Fibroblast of skin of right quadriceps (primary cell): ENCODE measurements at places on chromosomes 6 and 20.

GRCh38 chr6:5087389-5087788, 2.2 kb downstream of the PPP1R3G start:
- no peak for DNase-seq

DNA sequence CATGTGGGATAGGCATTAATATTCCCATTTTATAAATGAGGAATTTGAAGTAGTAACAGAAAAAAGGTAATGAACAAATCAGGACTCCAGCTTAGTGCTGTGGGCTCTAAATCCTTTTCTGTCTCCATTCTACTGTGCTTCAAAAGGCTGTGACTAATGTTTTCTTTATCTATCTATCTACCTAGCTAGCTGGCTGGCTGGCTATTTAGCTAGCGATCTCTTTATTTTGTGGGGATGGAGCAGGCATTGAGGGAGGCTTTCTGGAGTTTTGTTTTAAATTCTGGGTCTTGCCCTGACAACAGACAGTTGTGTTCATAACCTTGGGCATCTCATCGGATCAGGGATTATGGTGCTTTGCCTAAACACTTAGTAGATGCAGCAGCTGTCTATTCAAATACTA, 139.2 kb downstream of the SOX4 start:
- DNase-seq: no peak

GRCh38 chr20:24836661-24837299, 112.3 kb upstream of the CST7 start:
- no peak for DNase-seq

GRCh38 chr6:170178561-170179477, 112.1 kb downstream of the DLL1 start:
- peak; percentile 46 for DNase-seq

DNA sequence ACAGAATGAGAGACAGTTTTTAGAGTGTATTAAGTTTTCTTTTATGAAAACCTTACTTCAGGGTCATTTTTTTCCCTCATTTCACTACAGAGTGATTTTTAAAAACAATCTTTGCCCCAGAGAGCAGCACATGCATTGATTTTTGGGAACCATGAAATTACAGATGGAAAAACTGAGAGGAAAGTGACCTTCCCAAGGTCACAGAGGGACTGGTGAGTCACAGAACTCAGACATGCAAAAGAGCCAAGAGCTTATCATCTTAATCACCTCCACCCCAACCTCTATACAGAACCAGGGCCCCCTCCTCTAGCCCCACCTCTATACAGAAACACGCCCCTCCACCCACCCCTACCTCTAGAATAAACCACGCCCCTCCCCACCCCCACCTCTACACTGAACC, 10.7 kb downstream of the PXMP4 start:
- DNase-seq: no peak

DNA sequence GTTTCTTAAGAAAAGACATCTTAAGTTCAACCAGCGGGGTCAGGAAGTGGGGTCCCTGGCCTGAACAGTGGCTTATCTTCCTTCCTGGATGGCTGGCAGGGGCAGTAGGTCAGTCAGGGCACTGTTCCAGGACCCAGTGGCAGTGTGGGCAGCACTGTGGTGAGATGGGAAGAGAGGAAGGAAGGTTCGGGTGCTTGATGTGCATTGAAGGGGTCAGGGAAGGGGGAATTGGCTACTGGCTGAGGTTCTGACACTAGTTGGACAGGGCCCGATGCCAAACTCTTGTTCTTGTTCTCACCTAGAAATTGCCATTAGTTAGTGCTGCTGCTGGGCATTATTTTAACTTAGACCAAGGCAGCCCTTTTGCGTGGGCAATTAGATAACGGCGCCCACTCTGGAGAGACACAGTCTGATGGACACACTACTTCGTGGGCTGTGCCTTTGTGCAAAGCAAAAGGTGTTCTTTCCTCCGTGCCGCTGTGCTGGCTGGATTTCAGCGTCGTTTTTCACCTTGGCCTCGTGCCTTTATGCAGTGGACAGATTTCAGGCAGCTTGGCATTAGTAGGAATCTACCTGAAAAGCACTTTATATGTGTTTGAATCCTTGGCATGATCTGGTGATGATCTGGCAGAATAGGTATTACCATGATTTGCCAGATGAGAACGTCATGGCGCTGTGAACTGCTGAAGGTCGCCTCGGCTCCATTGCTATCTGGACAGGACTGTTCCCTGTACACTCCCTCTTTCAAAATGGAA, 30.3 kb downstream of the UTRN start:
- DNase-seq: no peak

GRCh38 chr20:35621560-35621946, 5.9 kb downstream of the SPAG4 start:
- DNase-seq: no peak

GRCh38 chr6:5942591-5942990, 64.1 kb downstream of the NRN1 start:
- peak; percentile 79 for DNase-seq

DNA sequence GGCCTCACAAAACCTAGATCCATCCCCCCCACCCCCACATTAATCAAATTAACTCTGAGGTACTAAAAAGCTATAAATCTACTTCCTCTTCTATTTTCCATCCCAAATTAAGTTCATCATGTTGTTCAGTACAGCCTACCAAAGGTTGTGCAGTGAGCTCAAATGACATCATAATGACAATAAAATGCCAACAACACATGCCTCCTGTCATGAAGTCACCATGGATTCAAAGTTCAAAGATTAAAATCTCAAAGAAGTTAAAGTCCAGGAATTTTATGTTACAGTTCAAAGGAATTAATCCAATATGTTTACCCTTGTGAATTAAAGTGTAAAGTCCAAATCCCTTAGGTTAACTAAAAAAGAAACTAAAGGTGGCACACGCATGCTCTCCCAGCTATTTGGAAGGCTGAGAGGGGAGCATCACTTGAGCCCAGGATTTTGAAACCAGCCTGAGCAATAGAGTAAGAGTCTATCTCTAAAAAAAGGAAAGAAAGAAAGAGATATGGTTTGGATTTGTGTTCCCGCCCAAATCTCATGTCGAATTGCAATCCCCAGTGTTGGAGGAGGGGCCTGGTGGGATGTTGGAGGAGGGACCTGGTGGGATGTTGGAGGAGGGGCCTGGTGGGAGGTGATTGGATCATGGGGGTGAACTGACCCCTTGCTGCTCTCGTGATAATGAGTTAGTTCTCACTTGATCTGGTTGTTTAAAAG, 25.7 kb upstream of the SIRT5 start:
- DNase-seq: no peak

DNA sequence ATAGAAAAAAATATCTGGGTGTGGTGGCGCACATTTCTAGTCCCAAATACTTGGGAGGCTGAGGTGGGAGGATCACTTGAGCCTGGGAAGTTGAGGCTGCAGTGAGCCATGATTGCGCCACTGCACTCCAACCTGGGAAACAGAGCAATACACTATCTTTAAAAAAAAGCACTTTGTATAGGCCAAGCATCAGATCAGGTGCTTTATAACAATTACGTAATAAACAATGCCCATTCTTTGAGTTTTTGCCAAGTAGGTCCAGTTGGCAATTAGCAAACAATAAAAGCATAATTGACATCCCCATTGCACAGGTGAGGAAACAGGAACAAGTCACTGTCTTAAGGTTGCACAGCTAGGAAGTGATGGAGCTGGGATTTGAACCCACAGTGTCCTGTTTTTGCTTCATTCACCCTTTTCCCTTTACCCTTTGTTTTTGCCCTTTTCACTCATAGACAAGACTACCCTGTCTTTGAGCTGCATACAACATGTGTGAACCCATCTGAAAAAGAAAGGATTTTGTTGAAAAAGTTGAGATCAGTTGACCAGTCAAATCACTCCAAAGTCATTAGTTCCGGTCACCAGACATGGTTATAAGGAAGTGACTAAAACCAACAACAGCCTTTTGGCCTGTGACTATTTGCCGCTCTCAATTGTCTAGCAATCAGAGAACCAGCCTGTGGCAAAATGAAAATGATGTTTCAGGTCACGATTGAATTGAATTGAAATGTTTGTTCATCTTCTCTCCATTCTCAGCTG, 303.6 kb downstream of the TFAP2C start:
- DNase-seq: no peak

- no peak for DNase-seq
Observed at GRCh38 chr6:4323322-4323721, 187.9 kb upstream of the ECI2 start.

- no peak for DNase-seq
Observed at GRCh38 chr6:56685102-56685733, 42.5 kb upstream of the DST start.

- no peak for DNase-seq
Observed at GRCh38 chr6:106495014-106495413, 134.3 kb downstream of the RTN4IP1 start.

GRCh38 chr20:25576783-25577530, 8.4 kb downstream of the NINL start:
- no peak for DNase-seq

GRCh38 chr6:12075067-12075563, 63.0 kb downstream of the HIVEP1 start:
- DNase-seq: no peak

DNA sequence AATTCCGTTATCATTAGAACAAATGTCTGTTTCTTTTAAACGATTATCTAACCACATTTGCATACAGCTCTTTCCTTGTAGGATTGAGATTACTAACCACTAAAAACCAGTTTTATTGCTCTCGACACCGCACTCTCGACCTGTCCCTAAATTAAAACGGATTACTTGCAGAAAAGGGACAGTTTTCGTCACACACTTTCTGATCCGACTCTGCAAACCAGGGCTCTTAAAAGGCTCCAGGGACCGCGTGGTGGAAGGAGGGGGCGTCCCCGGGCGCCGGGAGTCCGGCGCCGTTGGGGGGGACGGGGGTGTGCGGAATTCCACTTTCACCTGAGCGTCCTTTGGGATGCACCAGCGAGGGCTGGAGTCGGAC, 731 bp downstream of the MAK start:
- no peak for DNase-seq

DNA sequence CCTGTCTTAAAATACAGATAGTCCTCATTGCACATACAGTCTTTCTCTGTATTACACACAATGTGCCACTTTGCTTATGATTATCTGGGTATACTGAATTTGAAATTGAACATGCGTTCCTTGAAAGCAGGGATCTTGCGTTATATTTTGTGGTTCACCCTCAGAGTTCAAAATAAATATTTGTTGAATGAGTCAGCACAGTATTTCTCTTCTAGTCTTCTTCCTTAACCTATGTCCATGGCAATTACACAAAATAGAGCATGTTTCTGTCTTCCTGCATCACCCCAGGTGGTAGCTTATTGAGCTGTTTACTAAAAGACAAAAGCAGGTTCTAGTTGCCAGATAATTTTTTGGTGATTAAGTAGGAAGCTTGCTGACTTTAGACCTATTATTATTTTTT, 272.9 kb upstream of the FERMT1 start:
- DNase-seq: no peak

- DNase-seq: no peak
Observed at GRCh38 chr6:154522576-154522975, 12.1 kb upstream of the CNKSR3 start.

- no peak for DNase-seq
Observed at GRCh38 chr20:1533059-1533458, 24.4 kb downstream of the SIRPD start.

- no peak for DNase-seq
Observed at GRCh38 chr6:169189182-169189581, 64.5 kb downstream of the THBS2 start.

DNA sequence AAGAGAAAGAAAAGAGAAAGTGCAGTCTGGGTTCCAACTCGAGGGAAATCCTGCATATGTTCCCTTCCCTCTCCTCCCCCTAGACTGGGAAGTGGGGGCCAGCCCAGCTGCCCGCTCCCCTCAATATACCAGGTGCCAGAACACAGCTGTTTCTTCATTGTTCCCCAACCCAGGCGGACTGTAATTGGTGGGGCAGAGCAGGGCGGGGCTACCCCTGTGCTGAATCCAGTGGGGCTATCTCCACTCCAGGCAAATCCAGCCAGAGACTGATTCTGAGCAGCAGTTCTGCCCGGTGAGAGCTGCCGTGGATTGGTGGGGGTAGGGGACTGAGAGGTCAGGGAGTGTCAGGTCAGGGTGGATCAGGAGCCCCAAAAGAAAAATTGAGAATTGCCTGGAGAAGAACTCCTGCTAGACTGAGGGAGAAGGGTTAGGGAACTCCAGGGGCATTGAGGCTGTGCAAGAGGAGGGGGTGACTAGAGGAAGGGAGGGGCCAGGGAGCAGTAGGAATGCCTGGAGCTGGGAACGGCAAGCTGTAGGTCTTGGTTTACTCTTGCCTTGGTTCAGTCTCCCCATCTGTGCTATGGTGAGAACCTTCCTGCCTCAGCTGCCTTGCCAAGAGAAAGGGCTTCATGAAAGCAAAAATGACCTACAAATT, at the start of gene MYMX:
MYMX (plus strand) TSS at position 250 of the 655 bp plus-strand sequence. CDS start 546 bp downstream, outside the sequence.
- no peak for DNase-seq

DNA sequence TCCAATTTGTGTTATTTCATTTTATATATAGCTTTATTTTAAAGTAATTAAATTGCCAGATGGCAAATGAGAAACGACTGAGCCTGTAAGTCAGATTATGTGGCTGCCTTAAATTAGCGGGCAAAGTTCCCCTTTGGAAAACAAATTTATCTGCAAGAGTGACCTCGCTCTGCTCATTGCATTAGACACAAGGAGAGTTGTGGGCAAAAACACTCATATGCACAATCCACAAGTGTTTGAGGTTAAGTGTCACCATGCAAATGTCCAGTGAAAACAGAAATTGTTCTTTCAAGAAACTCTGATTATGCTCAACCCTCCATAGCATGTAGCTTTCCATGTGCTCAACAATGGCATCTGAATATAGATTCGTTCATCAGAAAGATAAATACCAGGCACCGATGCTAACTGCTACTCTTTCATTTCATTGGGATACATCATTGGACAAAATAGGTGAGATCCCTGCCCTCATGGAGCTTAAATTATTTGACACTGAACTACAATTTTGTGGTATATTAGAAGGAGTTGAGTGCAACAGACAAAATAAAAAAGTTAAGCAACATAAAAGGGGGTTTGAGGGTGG, 1.7 kb upstream of the NHSL1 start:
- no peak for DNase-seq
